SK-N-MC (cell line): ENCODE measurements at places on chromosomes 16 and 17.

- no peak for DNase-seq
Measured at GRCh38 chr17:82693168-82693867, 5.2 kb downstream of the RAB40B start.

GRCh38 chr17:12046786-12047185, 26.1 kb downstream of the MAP2K4 start:
- no peak for DNase-seq

GRCh38 chr17:1557355-1558095, 5.1 kb downstream of the PITPNA start:
- no peak for DNase-seq

DNA sequence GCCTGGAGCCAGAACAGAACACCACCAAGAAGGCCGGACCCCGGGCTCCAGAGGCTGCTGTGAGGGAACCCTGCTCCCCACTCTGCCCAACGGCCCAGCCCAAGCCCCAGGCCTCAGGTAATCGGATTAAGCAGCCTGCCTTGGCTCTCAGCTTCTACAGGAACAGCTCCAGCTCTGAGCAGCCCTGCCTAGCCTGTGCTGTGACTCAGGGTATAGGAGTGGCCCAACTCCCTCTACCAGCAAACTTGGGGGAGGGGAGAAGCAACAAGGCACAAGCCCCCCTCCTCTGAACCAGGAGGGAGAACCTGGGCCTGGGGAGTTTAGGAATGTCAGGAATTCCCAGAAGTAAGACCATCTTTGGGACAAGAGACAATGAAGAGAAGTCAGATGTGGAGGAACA, 849 bp upstream of the SOX15 start:
- no peak for DNase-seq

DNA sequence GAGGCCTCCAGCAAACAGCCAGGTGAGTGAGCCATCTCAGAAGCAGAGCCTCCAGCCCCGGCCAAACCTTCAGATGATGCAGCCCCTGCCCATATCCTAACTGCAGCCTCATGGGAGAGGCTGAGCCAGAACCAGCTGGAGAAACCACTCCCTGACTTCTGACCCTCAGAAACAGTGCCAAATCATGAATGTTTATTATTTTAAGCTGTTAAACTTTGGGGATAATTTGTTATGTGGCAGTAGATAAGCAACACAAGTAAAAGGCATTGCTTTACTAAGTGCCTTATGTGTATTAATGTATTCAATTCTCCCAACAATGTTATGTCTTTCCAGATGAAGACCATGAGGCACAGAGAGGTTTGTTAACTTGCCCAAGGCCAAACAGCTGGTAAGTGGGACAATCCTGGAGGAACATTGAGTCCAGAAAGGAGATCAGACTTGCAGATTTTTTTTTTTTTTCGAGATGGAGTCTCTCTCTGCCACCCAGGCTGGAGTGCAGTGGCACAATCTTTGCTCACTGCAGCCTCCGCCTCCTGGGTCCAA, 59.6 kb downstream of the SOCS1 start:
- no peak for DNase-seq

GRCh38 chr16:7334801-7335560, 2.3 kb downstream of the RBFOX1 start:
- no peak for DNase-seq

- no peak for DNase-seq
Measured at GRCh38 chr17:44097110-44097958, 26.1 kb downstream of the HDAC5 start.

GRCh38 chr16:85557083-85557970, 55.8 kb upstream of the GSE1 start:
- no peak for DNase-seq

DNA sequence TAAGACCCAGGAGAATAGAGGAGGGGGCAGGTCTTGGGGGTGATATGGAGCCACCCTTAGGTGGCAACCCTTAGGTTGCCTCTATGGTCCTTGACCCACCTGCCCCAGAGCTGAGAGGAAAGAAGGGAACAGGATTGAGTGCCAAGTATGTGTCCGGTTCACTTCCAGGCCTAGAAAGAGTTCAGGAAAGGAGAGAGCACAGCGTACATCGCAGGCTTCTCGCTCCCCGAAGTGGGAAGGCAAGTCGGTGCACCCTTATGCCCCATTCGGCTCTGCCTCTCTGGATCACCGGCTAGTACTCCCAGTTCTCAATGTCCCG, 631 bp downstream of the SP6 start:
- DNase-seq = no peak

GRCh38 chr17:69574257-69575197, 160.0 kb downstream of the MAP2K6 start:
- DNase-seq = no peak

GRCh38 chr17:41678907-41679739, 9.6 kb upstream of the EIF1 start:
- no peak for DNase-seq

DNA sequence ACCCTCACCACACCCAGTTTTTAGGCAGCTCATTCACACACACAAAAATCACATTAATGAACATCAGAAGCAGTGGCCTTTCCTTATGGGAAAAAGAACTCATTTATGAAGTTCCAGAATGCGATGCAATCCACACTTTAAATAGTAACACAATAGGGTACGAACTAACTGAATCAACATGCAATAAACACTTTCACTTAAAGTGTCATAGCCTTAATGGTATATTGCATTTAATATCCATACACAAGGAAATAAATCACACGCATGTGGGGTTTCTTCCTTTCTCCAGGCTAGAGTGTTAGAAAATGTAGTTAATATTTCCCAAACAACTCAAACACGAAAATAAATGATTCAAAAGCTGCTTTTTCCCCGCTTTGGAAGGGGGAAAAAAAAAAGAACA, 19.7 kb downstream of the ADCY9 start:
- peak; percentile 39 for DNase-seq

GRCh38 chr16:27818246-27818645, 245.3 kb downstream of the GSG1L start:
- DNase-seq = no peak

DNA sequence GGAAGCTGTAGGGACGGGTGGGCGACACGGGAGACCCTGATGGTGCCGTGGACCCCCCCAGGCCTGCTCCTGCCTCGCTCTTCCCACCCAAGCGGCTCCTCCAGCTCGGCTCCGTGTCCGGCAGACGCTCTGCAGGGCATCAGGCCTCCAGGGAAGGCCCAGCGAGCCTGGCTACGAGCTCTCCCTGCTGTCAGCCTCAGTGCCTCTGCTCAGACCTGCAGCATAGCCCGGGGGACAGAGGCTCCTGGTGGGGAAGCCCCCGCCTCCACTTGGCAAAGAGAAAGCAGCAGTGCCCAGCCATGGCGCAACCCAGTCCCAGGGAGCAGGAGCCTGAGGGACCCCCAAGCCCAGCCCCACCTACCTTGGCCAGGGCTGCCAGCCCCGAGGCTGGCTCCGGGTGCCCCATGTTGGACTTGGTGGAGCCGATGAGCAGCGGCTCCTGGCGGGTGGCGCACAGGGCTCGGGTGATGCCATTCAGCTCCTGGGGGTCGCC, 5.9 kb downstream of the FASN start:
- no peak for DNase-seq

- no peak for DNase-seq
Measured at GRCh38 chr17:34412965-34413441, 50.0 kb upstream of the CCL1 start.
